ENCODE measurements at places on chromosomes 6 and 20.

GRCh38 chr6:164045082-164045481, 630.6 kb downstream of the QKI start:
- no peak for DNase-seq

- DNase-seq, result no peak
Measured at GRCh38 chr6:126831461-126831860, 287.0 kb upstream of the RSPO3 start.

- DNase-seq, result no peak
Measured at GRCh38 chr6:15736297-15736696, 73.5 kb upstream of the DTNBP1 start.

DNA sequence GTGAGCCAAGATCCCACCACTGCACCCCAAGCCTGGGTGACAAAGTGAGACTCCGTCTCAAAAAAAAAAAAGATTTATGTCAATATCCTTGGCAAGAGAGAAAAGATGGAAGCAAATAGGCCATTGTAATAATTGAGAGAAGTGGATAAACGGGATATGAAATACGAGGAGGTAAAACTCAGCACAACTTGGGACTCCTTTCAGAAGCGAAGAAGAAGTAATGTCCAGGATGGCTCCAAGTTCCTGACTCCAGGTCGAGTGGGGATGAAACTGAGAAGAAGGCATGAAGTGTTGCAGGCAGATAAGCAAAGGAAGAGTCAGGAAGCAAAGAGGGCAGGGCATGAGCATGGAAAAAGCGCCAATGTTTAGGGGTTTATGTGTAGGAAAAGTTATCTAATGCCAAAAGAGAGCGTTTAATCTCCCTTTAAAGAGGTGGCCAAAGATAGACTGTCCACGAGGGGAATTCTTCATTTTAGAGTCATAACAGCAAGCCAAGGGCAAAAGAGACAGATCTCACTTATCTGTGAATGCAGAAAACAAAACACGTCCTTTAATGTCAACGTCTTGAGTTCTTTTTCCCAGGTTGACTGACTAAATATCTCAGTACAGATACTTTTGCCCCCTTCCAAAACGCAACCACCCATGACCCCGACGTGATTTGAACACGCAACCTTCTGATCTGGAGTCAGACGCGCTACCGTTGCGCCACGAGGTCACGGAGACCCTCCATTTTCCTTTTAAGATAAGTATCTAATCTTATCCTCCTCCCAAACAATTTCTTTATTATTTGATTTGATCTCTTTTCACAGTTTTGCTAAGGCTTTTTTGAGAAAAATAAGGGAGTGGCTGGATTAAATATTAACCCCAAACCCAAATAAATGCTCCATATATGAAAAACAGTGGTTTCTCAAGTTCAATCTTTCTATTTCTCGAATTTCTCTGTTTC, 46.3 kb upstream of the BTN3A2 start:
- DNase-seq, result no peak

GRCh38 chr6:170437719-170438401, 115.2 kb downstream of the PSMB1 start:
- DNase-seq, result peak; percentile 7

All from posterior cingulate gyrus (tissue), 11 donors.